ENCODE measurements at places on chromosomes 1 and 21.

GRCh38 chr1:8443558-8444194 is 125.8 kb downstream of the SLC45A1 start:
- no peak for DNase-seq

- no peak for DNase-seq
These were observed 507.1 kb upstream of the ZRANB2 start for GRCh38 chr1:71587961-71588360.

DNA sequence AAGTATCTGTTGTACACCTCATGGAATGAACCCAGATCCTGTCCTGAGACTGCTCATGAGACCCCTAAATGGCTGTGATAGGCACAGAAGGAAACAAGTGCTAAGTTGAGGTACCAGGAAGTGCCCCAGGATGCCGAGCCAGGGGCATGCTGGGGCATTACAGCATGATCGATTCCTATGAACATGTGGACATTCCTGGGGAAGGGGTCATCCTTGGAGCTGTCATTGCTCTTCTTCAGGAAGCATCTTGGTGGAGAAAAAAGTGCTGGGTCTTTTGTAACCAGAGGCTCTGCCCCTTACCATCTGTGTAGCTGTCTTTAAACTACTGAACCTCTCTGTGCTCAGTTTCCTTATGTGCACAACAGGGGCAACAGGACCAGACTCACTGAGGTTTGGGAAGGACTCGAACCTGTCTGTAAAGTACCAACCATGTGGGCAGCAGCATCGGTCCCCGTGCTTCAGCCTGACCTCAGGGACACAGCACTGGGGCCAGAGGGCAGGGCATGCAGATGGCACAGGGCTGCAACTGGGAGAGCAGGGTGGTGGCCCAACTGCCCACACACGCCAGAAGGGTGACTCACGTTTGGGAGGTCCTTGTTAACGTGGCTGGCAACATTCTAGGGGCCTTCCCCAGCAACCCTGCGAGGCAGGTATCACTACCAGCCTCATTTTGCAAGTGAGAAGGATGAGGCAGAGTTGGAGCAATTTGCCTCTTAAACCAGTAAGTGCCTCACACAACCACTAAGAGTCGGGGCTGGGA is 142.3 kb upstream of the EDN2 start:
- peak; percentile 50 for DNase-seq

- DNase-seq: no peak
These were observed 49.5 kb downstream of the SSBP3 start for GRCh38 chr1:54356680-54357147.

GRCh38 chr1:154822233-154822632 is 47.8 kb downstream of the KCNN3 start:
- no peak for DNase-seq

DNA sequence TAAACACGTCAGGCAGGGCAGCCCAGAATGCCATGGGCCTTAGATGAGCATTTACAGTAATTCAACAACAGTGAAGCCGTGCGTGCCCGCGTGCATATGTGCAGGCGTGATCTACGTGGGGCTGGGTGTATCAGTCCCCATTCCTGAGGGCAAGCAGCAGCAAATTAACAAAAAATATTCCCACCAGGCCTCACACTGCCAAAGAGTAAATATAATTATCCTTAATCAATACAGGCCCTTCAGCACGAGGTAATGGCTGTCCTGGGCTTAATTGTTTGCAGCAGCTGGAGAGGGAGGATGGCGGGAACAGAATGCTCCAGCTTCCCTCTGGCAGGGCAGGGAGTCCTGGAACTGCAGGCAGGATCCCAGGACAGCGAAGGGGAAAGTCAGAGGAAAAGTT is 91.8 kb downstream of the DDX20 start:
- DNase-seq: no peak

DNA sequence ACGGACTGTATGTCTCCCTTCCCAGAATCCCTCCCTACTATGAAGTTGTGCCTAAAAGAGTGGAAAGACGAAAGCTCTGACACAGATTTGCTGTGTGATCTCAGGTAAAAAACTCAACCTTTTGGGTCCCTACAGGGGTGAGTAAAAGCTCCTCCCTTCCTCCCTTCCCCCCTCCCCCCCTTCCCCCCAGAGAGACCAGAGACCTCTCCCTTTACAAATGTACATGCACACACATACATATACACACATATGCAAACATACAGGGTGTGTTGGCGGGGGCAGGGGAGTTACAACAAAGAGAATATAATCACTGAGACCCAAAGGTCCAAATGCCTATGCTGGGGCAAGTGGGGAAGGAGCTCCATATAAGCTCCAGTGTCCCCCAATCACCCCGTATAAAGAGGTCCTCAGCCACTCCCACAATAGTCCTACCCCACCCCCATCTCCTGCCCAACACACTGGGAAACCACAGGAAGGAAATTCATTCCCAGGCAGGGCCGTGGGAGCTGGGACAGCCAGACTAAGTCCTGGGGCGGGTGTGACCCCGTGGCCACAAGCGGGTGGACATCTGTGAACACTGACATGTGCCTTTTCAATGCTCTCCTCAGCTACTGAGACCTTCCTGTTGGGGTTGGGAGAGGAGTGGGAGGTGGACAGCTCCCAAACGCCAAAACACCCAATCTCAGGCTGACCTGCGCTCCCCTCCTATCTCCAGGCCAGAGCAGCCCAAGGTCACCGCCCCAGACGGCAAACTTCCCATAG is 2.0 kb downstream of the MEF2D start:
- DNase-seq: no peak

- no peak for DNase-seq
These were observed 159.0 kb downstream of the CASZ1 start for GRCh38 chr1:10637400-10637799.

GRCh38 chr21:17725339-17725738 is 93.8 kb downstream of the C21orf91 start:
- no peak for DNase-seq

- DNase-seq: no peak
These were observed 26.6 kb downstream of the UBE4B start for GRCh38 chr1:10059342-10059718.

- no peak for DNase-seq
These were observed 58.0 kb upstream of the COL24A1 start for GRCh38 chr1:86214605-86215004.

GRCh38 chr1:52056163-52056936 is at the start of gene BTF3L4:
Gene BTF3L4 (plus strand): TSS chr1:52056295. CDS start chr1:52059848, 3,553 bp downstream.
- DNase-seq: peak; percentile 70

DNA sequence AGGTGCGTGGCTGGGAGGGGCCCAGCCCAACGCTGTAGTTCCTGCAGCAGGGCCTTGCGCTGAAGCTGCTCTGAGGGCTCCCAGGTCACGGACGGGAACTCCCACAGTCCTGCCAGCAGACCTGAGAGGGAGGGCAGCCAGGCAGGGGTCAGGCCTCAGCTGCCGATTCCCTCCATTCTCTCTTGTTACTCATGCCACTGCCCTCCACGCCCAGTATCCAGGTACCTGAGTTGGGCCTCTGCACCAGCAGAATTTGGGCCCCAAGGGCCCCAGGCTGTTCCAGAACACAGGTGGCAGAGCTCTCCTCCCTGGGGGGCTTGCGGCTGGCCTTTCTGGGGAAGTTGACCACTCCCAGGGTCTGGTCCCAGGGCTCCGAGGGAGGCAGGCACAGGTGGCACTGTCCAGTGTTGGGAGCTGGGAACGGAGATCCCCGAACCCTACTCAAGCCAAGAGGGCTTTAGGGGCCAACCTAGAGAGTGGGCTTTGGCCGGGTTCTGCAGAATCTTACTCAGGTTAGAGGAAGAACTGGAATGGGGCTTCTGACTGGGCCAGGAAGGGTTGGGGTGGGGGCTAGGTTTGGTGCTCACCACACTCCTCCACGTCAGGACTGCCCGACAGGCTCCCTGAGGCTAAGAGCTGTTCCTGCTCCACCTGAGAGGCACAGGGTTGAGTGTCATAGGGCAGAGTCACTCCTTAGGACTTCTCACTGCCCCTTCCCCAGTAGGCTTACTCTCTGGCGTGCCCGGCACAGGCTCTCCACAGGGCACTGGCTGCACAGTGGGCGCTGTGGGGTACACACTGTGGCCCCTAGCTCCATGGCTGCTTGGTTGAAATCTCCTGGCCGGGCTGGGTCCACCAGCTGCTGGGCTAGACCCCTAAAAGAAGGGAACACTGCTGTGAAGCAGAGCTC is 5.0 kb downstream of the HPDL start:
- no peak for DNase-seq

- DNase-seq: no peak
These were observed 222.7 kb downstream of the TM2D1 start for GRCh38 chr1:61501971-61502916.

- DNase-seq: no peak
These were observed 341.2 kb downstream of the PTPRU start for GRCh38 chr1:29577512-29577911.

DNA sequence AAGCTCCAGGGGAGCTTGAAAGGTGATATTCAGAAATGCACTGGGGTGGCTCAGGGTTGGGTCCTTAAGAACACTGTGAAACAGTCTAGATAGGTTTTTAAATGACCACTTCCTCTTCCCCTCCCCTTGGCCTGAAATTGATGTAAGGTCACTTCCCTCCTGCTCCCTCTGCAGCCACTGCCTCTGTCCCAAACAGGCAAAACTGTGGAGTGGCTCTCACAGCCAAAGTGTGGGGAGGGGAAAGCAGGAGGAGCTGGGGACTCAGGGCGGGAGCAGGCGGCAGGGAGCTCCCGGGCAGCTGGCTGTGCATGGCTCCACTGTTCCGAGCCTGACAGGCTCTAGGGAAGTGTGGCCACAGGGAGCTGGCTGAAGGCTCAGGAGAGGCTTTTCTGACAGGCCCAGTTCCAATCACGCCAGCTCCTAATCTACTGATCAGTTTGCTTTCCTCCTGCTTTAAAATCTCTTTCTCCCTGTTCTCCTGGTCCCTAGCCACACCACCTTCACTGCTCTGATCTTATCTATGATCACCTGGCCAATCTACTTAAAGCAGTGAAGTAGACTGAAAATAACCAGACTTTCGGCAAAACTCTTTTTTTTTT is 5.1 kb upstream of the CSRP1 start:
- DNase-seq: no peak

DNA sequence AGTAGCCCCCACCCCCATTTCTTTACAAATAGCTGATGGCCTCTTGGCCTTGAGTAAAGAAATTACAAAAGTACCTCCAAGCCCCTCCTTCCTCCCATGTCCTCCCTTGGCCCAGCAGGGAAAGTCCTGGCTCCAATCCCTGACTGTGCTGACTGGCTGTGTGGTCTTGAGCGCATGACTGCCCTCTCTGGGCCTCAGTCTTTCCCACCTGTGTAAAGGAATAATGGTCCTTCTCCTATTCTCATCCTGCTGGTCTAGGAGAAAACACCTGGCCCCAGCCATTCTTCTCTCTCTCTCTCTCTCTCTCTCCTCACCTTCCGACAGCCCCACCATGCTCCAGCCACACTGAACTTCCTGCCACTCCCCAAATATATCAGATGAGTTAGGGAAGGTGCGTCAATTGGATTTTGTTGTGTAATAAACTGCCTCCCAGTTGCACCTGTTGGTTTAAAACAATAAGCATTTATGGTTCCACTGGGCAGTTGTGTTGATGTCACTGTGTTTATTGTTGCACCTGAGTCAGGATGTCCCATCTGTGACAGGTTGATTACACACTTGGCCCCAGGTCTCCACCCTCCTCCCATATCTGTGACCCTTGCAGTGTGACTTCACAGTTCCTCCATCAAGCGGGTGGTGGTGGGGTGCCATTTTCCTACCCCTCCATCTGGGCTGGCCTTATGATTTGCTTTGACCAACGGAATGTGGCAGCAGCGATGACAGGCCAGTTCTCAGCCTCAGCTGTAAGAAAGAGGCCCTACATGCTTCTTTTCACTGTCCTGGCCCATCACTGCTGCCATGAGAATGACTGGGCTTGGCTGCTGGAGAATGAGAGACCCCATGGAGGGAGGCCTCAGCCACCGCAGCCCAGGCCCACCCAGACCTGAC is 22.3 kb upstream of the LRP8 start:
- DNase-seq: no peak

- no peak for DNase-seq
These were observed 2.0 kb upstream of the OLIG2 start for GRCh38 chr21:33023574-33024200.

DNA sequence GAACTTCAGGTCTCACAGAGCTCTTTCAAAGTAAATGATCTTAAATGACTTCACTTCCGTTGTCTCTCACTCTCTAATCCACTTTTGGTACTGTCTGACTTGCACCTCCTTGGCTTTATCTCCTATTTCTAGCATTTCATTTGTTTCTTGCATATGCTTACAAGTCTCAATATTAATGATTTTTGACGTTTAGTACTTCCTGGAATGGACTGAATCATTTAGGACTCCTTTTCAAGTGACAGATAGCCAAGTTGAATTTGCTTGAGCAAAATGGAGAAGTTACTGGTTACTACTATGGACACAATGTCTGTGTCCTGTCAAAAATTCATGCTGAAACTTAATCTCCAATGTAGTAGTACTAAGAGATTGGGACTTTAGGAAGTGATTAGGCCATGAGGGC is 7.0 kb upstream of the SGIP1 start:
- DNase-seq: no peak

- no peak for DNase-seq
These were observed 22.6 kb downstream of the SLC5A9 start for GRCh38 chr1:48245106-48245505.

- DNase-seq: no peak
These were observed 9.5 kb downstream of the ZBTB7B start for GRCh38 chr1:155012026-155012546.

DNA sequence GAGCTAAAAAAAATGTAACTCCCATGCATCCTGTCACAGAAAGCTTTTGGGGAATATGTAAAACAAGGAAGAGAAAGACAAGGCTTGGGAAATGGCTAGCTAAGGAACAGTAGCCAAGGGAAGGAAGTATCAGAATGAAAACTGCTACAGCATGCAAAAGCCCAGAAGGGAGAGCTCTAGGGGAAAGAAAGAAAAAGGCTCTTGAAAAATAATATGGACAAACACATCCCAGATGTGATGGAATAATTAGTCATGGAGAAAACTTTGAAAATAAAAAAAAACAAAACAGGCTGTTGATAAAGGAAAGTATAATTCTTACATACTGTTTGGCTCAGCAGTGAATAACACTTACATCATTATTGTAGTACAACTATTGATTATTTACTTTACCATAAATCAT is 47.9 kb upstream of the VCAM1 start:
- DNase-seq: no peak

DNA sequence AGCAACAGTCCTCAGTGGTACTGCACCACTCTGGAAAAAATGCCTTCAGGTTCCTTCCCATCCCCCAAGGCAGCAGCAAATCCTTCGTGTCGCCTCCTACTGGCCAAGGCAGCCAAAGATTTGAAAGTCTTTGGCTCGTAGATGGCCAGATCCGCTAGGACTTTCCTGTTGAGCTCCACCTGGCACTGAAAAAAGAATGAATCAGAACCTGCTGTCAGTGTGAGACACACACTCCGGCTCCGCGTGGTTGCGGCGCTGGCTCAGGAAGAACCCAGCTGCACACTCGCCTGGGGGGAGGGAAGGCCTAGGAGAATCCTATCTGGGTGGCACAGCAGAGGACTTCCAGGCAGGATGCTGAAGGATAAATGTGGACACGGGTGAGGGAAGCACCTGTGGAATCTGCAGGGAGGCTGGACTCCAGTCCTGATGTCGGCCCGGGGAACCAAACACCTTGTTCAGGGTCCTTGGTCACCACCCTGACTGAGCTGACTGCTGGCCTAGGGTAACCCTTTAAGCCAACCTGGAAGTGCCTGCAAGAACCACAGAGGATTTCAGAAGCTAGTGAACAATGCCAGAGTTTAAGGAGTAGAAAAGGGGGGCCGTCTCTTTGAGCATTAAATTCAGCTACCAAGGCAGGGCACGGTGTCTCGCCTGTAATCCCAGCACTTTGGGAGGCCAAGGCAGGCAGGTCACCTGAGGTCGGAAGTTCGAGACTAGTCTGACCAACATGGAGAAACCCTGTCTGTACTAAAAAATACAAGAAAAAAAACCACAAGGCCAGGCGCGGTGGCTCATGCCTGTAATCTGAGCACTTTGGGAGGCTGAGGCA is 3.2 kb upstream of the CCNL2 start:
- DNase-seq: peak; percentile 61

Data from epithelial cell of prostate (primary cell).